ENCODE measurements at places on chromosomes 7 and 10. TPM values are rescaled to one million over a fixed set of nuclear protein-coding genes. Genes with fewer than 3 reads are reported as not detected.

POLR3A gene
- total RNA-seq: 20.1 TPM

- H3K27me3 ChIP-seq: no peaks in the 10 kb centered on the region
- no peak overlapping the region for H3K27ac ChIP-seq
- no peak overlapping the region for H3K4me3 ChIP-seq
- H3K36me3 ChIP-seq: no peaks in the 10 kb centered on the region
- peak; percentile 1 for DNase-seq
- H3K4me1 ChIP-seq: no peaks in the 10 kb centered on the region
Observed at GRCh38 chr7:153385502-153385901, 626.0 kb downstream of the ACTR3B start.

DNA sequence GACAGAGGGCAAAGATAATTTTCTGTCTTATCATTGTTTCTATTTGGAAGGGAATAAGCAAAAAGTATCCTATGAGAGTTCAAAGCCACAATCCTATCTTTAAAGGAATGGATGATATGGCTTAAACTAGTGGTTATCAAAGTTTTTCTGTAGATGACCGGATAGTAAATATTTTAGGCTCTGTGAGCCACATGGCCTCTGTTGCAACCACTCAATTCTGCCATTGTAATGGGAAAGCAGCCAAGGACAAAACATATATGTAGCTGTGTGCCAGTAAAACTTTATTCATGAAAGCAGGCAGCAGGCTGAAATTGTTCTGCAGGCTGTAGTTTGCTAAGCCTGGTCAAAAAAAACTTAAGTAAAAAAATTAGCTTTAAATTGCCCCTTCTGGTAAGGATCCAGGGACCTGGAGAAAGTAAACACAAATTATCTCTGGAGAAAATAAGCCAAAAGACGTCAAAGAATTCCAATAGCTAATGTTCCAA, 73.3 kb downstream of the THSD7A start:
- H3K27me3 ChIP-seq: no peaks in the 10 kb centered on the region
- no peaks in the 10 kb centered on the region for H3K4me1 ChIP-seq
- H3K27ac ChIP-seq: no peak overlapping the region
- H3K36me3 ChIP-seq: no peaks in the 10 kb centered on the region
- DNase-seq: no peak

GALNT17 gene
- total RNA-seq: 108 TPM

DNA sequence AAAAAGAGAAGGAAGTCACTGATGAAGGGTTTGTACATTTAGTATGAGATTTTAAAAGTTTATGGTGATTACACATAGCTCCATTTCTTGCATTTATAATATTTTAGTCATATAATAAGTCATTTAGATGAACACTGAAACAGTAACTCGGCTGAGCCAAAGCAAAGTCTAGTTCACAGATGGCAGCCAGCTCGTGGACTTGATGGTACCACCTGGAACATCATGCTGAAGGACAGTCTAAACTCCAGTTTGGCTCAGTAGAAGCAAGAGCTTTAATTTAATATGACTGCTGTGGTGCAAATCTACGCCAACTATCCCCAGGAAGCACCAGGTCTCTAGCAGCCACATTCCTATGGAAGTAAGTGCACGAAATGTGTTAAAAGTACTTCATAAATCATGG, 16.4 kb downstream of the SRI start:
- DNase-seq: no peak
- H3K36me3 ChIP-seq: peaks cover 41% of the 10 kb centered on the region
- no peak overlapping the region for H3K27ac ChIP-seq
- H3K27me3 ChIP-seq: no peaks in the 10 kb centered on the region
- no peak overlapping the region for H3K4me3 ChIP-seq
- H3K4me1 ChIP-seq: peaks cover 10% of the 10 kb centered on the region

NPTX2 gene
- 0.53 TPM for total RNA-seq

GIMAP8 gene
- total RNA-seq: not detected

DNA sequence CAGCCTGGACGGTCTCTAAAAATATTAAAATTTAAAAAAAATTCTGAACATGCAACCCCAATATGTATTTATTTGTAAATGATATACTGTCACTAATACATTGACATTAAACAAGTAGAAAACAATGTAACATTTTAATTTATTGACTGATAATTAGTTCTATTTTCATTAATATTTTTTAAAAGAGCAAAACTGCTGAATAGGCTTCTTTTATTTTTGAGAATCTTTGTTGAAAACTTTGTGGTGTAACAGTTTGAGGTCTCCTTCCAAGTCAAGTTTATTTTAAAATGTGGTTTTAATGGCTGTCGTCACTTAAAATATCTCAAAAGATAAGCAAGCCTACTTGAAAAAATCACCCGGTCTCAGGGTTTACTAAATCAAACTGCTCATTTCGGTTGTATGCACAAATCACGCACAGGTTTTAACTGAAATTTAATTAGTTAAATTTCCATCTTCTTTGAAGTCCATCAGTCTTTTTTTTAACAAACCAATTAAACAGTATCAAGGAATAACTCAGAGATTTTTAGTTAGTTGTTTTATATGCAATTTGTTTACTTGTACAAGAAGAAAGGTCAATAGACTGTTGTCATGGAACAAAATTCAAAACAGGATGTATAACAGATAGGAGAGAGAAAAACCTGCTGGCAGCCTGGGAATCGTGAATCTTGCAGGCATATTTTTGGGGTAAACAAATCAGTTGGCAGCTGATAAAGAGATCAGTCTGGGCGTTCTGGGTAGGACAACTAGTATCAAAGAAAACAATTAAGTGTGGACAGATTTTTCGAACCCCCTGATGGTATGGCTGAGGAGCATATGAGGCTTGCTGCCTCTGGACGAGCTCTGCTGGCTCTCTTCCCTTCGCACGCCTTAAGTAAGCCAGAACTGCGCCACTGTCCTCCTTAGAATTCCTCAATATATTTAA, 9.7 kb upstream of the EDRF1 start:
- peaks cover 12% of the 10 kb centered on the region for H3K4me1 ChIP-seq
- no peak overlapping the region for H3K27ac ChIP-seq
- no peak overlapping the region for H3K4me3 ChIP-seq
- no peak for DNase-seq
- H3K27me3 ChIP-seq: no peaks in the 10 kb centered on the region

CRHR2 gene
- not detected for total RNA-seq

CTAGE4 gene
- total RNA-seq: 8.7 TPM

DNA sequence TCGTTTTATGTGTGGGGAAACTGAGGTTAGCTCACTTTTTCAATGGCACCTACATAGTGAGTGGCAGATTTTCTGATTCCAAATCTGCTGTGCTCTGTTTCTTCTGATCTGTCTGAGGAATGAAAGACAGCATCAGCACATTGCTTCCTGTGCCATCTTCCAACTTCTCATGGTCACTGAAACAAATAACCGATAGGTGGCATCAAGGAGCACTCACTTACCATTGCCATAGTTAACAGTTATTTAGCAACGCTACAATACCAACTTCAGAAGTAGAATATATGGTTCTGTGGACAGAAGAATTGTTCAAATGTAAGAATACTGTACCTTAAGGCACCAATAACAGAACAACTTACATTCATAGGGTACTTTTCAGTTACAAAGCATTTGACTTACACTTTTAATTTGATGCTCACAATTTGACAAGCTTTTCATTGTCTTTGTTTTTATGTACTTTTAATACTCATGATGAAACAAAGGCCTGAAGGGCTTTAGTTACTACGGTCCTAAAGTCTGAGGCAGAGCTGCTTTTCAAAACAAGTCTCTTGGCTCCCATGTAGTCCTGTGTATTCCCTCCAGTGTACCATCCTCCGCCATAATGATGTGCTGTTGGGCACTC, 228.9 kb upstream of the TCF7L2 start:
- no peaks in the 10 kb centered on the region for H3K36me3 ChIP-seq
- peaks cover 3% of the 10 kb centered on the region for H3K4me1 ChIP-seq
- no peak for DNase-seq
- no peaks in the 10 kb centered on the region for H3K27me3 ChIP-seq
- H3K27ac ChIP-seq: no peak overlapping the region

DNA sequence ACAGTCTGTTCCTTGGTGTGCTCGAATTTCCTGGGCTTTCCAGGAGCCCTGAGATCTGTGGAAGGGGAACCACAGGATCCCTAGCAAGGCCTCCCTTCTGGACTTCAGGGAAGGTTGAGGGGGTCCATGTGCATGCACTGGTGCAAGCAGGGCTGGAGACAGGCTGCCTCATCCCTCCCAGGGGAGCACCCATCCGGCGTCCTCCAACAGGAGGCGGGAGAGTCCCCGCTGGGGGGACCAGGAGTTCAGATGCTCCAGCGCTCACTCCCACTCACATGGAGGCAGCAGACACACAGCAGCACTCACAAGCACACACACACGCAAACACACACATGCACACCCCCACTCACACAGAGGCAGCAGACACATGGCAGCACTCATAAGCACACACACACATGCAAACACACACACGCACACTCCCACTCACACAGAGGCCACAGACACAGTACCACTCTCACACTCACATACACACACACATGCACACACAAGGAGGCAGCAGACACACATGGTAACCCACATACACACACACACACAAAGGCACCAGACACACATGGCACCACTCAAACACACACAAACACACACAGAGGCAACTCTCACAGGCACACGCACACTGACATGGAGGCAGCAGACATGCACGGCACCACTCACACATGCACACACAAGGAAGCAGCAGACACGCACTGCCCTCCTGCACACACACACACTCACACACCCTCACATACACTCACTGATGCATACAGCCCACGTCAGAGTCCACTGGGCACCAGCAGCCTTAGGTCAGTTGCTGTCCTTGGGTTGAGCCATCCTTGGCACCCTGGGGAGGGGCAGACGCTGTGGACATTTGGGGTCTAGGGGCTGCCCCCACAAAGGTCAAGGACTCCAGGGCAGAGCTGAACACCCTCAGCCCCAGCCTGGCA, 247.0 kb upstream of the PPP2R2D start:
- no peaks in the 10 kb centered on the region for H3K27me3 ChIP-seq
- no peak for DNase-seq
- no peak overlapping the region for H3K4me3 ChIP-seq
- no peaks in the 10 kb centered on the region for H3K36me3 ChIP-seq

Data from endodermal cell (in vitro differentiated cells).